Type B pancreatic cell (in vitro differentiated cells): ENCODE measurements at places on chromosomes 1 and 21.

DNA sequence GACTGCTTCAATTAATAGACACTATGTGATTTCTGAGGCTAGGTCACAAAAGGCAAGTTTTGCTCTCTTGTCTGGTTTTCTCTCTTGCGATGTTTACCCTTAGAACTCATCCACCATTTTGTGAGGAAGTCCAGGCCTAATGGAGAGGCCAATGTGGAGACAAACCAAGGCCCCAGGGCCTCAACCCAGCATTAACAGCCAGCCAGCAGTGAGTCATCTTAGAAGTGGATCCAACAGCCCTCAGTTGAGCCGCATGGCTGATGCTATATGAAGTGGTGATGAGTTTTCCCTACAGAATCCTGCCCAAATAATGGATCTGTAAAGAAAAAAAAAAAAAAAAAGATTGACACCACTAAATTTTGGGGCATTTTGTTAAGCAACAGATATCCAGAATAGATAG, 95.1 kb downstream of the DNTTIP2 start:
- no peak for DNase-seq

DNA sequence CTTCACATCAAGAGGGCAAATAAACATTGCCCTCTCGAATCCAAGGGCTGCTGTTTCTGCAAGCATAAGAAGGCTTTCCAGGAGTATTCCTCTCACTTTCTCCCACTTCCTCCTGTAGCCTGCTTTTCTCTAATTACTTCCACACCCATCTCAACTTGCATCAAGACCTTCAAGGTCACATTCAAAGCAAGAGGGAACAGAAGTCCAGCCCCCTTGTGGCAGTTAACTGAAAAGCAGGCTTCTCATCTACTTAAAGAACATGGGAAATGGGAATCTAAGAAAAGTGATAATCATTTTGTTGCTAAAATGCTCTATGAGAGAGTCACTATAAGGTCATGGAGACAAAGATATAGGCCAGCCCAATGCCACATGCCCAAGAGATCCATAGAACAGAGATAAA, 874.4 kb downstream of the KCNT2 start:
- DNase-seq, result no peak

DNA sequence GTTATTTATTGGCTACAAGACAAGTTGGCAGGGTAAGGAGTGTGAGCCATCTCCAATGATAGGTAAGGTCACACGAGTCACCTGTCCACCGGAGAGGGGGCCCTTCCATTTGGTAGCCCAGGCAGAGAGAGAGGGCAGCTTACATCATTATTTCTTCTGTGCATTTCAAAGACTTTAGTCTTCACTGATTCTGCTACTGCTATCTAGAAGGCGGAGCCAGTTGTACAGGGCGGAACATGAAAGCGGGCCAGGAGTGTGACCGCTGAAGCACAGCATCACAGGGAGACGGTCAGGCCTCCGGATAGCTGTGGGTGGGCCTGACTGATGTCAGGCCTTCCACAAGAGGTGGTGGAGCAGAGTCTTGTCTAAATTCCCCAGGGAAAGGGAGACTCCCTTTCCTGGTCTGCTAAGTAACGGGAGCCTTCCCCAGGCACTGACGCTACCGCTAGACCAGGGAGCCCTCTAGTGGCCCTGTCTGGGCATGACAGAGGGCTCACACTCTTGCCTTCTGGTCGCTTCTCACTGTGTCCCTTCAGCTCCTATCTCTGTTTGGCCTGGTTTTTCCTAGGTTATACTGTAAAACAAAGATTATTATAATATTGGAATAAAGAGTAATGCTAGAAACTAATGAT, 36.7 kb downstream of the ZNF695 start:
- DNase-seq, result no peak

- no peak for DNase-seq
Observed at GRCh38 chr21:19276665-19277064, 873.1 kb upstream of the TMPRSS15 start.

GRCh38 chr1:54296666-54297065, 96.7 kb downstream of the MRPL37 start:
- DNase-seq, result no peak

DNA sequence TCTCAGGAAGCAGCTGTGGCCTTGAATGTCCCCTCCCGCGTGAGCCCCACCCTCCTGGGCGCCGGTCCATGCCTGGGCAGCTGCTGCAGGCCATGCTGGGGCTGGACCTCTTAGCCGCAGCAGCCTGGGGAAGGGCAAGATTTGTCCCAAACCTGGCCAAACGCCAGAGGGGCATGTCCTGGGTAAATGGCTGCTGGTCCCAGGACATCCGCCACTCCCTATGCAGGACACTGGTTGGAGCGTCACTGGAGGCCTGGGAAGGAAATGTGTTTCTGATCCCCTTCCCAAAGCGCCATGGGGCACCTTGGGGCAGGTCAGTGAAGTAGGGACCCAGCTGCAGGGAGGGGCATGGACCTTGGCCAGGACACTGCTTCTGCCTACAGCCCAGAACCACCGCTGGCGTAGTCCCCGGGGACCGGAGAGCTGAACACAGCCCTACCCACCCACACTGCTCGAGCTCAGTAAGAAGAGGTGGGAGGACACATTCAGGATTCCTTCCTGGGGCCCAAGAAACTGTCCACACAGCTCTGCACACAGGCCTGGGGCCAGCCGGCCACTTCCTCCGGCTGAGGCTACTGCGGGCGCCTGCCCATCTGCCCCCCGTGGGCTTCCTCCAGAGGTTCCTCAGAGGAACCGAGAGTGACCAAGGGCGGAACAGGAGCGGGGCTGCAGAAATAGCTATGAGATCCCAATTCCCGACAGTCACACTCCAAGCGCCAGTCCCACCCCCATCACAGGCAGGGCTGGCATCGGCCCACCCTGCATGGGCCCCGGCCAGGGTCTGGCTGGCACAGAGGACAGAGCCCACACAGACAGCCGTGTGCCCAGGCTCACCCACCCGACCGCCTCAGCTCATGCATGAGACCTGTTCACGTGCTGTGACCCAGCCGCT, 10.8 kb upstream of the PLEKHG5 start:
- no peak for DNase-seq

- no peak for DNase-seq
Observed at GRCh38 chr1:63199706-63200335, 122.5 kb upstream of the FOXD3 start.

DNA sequence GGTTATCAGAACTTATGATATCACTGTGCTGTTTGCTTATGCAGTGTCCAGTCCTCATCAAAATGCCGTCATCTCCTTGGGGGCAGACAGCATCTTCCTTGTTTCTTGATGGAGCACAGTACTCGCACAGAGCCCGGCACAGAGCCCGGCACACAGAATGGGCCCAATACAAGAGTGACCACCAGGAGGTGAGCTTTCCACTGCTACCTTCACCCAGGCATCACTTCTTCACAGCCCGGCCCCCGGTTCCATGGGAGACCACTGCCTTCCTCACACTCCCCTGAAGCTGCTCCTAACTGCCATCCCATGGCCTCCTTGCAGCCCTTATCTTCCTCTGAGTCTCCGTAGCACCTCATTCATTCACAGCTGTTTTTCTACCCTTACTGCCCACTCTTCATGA, 94.0 kb downstream of the TNR start:
- DNase-seq, result no peak

GRCh38 chr1:20634594-20635084, 1.4 kb downstream of the PINK1 start:
- no peak for DNase-seq

- no peak for DNase-seq
Observed at GRCh38 chr1:184813528-184814089, 59.0 kb upstream of the EDEM3 start.

- no peak for DNase-seq
Observed at GRCh38 chr1:1437904-1438376, 2.5 kb downstream of the VWA1 start.

DNA sequence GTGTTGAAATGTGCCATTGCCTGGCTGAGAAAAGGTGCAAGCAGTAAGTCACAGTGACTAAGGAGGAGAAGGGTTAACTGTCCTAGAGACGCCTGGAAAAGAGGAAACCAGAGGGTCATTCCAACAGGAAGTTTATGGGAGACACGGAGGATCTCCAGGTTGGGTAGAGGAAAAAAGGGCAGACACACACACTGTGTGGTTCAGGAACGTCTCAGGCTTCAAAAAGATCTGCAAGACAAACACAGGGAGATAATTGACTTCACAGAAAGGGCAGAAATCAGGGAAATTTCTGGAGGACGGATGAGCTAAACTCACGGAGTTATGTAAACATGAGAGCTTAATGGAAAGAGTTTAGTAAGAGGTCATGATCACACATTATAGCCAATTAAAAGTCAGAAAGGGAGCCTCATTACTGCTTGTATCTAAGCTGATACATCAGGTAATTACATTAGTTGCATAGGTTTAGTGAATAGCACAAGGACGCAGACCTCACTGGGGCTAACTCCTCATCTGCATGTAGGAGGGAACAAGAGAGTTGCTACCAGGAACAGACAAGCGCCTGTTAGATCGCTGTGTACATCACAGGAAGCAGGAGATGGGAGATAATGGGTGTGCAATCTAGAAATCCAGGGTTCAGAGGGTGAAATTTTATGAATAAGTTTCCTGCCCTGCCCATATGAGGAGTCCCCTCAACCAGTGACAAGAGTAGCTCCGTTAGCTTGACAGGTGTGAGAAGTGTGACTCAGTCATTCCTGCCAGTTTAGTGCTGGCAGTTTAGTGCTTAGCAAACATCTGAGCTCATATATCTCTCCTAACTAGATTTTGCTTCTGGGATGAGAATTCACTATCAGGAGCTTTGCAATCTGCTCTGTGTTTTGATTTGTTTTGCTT, 96.6 kb upstream of the TNR start:
- no peak for DNase-seq

DNA sequence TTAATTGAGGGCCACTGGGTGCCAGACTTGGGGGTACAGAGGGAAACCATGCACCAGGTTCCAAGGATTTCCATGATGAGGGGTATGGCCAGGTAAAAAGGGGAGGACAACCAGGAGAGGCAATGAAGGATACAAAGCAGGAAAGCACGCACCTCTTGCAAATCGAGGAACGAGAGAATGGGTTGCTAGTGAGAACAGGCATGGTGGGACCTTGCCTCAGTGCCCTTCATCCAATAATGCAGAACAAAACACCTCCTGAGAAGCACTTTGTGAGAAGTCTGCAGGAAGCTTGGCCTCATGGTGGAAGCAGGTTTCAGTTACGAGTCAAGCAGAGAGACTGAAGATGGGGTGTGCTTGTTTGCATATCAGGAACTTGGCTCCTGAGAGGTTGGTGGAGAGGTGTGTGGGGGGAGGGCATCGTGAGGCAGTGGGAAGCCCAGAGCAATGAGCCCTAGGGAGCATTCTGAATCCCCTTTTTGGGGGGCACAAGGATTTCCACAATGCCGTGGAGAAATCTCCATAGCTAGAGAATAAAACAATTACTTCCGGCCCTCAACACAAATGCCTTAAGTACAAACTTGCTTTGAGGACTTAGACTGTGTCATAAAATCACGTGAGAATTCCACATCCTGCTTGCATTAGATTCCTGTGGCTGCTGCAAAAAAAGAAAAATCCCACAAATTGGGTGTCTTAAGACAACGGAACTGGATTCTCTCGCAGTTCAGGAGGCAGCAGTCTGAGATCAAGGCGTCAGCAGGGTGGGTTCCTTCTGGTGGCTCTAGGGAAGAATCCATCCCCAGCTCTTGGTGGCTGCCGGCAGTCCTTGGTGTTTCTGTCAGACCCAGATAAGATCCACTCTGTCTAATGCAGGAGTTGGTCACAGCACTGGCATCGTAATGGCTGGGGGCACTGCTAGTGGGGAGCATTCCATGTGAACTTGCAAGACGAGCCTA, 54.9 kb upstream of the BACE2 start:
- DNase-seq, result no peak

DNA sequence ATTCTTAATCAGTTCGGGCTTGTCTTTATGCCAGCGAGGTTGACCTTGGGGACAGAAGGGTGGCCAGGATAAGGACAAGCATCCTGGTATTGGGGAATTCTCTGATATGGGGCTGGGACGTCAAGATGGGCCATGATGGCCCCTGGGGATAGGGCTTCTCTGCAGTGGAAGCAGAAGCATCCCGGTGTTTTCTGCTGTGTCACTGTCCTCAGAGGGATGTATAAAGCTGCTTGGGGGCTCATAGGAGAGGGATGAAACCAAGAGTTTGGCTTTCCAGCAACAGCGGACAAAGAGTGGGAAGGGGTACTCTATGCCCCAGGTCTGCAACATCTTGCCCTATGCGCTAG, 1.4 kb upstream of the ATP1B1 start:
- DNase-seq, result no peak

DNA sequence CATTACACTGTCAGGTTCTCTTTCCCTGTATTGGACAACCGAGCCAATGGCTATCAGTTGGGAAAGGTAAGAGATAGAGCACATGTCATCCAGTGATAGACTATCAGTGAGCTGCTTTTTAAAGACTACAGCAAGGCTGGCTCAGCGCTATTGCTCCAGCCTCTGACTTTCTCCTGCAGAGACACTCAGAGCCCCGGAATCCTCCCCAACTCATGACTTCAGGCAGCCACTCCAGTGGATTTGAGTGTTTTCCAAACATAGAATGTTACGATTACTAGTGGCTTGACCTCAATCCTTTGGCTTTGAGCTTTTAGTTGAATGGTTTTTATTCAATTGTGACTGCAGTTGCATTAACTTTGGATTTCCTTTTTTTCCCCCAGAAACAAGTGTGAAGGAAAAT, 331.9 kb downstream of the DISC1 start:
- DNase-seq, result no peak

GRCh38 chr1:66214901-66215300, 319.1 kb upstream of the SGIP1 start:
- no peak for DNase-seq
